ENCODE measurements at places on chromosomes 2 and 18. TPM values are rescaled to one million over a fixed set of nuclear protein-coding genes. Genes with fewer than 3 reads are reported as not detected.
A peak's percentile ranks its signal among the peaks of the same experiment; 100 is the strongest.

GRCh38 chr18:66674286-66674685 lies 70.4 kb upstream of the CDH19 start:
- no peaks in the 10 kb centered on the region for H3K4me1 ChIP-seq
- H3K4me3 ChIP-seq = no peak overlapping the region
- H3K27me3 ChIP-seq = no peaks in the 10 kb centered on the region
- no peaks in the 10 kb centered on the region for H3K36me3 ChIP-seq
- DNase-seq = no peak

DNA sequence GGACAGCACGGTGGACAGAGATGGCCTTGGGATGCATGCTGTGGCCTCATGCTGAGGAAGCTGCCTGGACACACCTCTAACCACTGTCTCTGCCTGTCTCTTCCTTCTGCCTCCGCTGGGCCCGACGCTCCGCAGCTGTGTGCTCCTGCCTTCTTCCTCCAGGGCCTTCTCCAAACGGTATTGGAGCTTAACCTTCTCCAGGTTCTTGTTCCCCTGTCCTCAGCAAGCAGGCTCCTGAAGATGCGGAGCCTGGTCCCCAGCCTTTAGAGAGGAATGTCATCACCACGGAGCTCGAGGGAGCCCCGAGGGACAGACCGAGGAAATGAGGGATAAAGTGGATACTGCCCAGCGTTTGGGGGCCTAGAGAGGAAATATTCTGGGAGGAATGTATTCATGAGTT lies 155.1 kb downstream of the DYSF start:
- no peak overlapping the region for H3K4me3 ChIP-seq
- no peaks in the 10 kb centered on the region for H3K36me3 ChIP-seq
- H3K27ac ChIP-seq = no peak overlapping the region
- H3K4me1 ChIP-seq = no peaks in the 10 kb centered on the region
- DNase-seq = no peak
- no peaks in the 10 kb centered on the region for H3K27me3 ChIP-seq

DNA sequence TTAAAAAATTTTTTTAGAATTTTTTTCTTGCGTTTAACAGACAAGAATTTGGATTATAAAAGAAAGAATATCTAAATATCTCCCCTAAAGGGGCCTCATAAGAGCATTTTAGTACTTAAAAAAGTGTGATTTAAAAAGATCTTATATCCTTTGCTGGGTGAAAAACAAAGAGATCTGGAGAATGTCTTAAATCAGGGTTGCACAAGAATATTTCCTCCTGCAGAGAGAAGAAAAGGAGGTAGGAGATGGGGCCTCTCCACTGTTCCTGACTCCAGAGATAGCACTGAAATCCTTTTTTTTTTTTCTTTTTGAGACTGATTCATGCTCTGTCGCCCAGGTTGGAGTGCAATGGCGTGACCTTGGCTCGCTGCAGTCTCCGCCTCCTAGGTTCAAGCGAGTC lies 68.5 kb upstream of the OSR1 start:
- H3K4me3 ChIP-seq = no peak overlapping the region
- H3K4me1 ChIP-seq = no peaks in the 10 kb centered on the region
- H3K36me3 ChIP-seq = no peaks in the 10 kb centered on the region
- H3K27me3 ChIP-seq = no peaks in the 10 kb centered on the region

The RETREG2 gene
- 94.8 TPM for polyA plus RNA-seq

- DNase-seq = no peak
- H3K4me3 ChIP-seq = no peak overlapping the region
- H3K4me1 ChIP-seq = peaks cover 14% of the 10 kb centered on the region
- H3K27ac ChIP-seq = peak overlapping the region; percentile 83
- no peaks in the 10 kb centered on the region for H3K27me3 ChIP-seq
- H3K36me3 ChIP-seq = no peaks in the 10 kb centered on the region
Observed at GRCh38 chr2:198045227-198045626, 240.8 kb downstream of the PLCL1 start.

DNA sequence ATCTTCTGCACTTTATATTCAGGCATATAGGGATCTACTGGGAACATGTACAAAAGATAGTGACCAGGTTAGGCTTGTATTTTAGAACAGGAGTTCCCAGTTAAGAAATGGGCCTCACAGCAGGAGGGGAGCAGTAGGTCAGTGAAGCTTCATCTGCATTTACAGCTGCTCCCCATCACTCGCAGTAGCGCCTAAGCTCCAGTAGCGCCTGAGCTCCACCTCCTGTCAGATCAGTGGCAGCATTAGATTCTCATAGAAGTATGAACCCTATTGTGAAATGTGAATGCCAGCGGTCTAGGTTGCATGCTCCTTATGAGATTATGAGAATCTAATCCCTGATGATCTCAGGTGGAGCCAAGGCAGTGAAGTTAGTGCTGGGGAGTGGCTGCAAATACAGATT lies 224.4 kb upstream of the CYRIA start:
- no peaks in the 10 kb centered on the region for H3K4me1 ChIP-seq
- H3K4me3 ChIP-seq = no peak overlapping the region
- H3K27me3 ChIP-seq = no peaks in the 10 kb centered on the region
- no peak for DNase-seq
- no peaks in the 10 kb centered on the region for H3K36me3 ChIP-seq

The TDRD15 gene
- not detected for polyA plus RNA-seq

DNA sequence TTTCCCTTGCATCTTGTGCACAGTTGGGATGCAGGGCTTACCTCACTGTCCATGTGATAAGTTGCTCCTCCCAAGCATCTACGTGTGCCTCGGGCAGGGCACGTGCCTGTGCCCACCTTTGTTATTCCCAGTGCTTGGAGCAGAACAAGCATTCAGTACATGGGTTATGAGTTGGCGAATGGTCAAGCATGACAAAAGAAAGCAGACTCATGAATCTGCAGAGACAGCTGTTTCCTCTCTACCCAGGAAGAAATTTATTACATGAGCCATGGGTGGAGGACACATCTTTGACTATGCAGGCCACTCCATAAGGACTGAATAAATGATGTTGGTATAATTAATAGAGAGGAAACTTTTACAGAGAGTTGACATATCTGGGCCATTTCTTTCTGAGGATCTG lies 127.8 kb downstream of the TPGS2 start:
- H3K4me3 ChIP-seq = no peak overlapping the region
- DNase-seq = no peak
- H3K36me3 ChIP-seq = no peaks in the 10 kb centered on the region
- no peak overlapping the region for H3K27ac ChIP-seq
- H3K4me1 ChIP-seq = no peaks in the 10 kb centered on the region

GRCh38 chr2:36128359-36128758 lies 227.2 kb upstream of the CRIM1 start:
- DNase-seq = no peak
- H3K36me3 ChIP-seq = no peaks in the 10 kb centered on the region
- H3K4me3 ChIP-seq = no peak overlapping the region
- H3K27me3 ChIP-seq = no peaks in the 10 kb centered on the region

The EPHA4 gene
- 0.73 TPM for polyA plus RNA-seq

DNA sequence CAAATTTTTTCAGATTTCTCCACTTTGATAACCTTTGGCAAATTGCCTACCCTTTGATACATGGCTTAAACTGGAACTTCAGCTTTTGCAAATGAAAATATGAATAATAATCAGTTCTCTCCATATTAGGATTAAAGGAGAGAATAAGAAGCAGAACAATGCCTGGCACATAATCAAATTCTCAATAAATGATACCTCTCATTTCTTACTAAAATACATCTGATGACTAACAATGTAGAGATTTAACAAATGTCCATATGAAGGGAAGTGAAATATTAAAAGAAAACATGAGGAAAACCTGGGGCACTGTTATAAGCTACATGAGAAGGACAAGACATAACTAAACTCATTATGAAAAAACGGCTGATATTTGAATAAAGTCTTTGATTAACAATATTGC lies 1103.6 kb downstream of the LRP1B start:
- H3K27me3 ChIP-seq = no peaks in the 10 kb centered on the region
- no peak overlapping the region for H3K27ac ChIP-seq
- no peak overlapping the region for H3K4me3 ChIP-seq
- H3K36me3 ChIP-seq = no peaks in the 10 kb centered on the region
- no peaks in the 10 kb centered on the region for H3K4me1 ChIP-seq

- no peak overlapping the region for H3K4me3 ChIP-seq
- no peaks in the 10 kb centered on the region for H3K27me3 ChIP-seq
- peak overlapping the region; percentile 71 for H3K27ac ChIP-seq
- DNase-seq = no peak
Observed at GRCh38 chr2:68798569-68798968, 64.0 kb downstream of the ARHGAP25 start.

The SH3RF3 gene
- 1.9 TPM for polyA plus RNA-seq

DNA sequence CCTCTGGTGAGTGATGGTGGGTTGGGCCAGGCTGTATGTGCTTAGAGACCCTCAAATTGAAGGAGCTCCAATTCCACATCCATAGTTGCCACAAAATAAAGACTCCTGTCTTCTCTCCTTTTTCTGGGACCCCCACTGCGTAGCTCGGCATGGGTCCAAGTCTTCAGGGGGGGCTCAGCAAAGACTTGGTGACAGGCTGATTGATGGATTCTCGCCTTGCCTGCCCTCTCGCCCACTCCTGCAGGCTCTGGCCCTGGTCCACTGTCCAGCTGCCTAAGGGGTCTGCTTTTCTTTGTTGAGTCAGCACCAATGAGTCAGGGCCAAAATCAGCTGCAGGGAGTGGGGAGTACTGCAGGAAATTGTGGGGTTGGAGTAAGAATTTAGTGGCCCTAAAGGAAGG lies 21.5 kb downstream of the RPL37A start:
- H3K4me3 ChIP-seq = no peak overlapping the region
- no peak overlapping the region for H3K27ac ChIP-seq
- no peak for DNase-seq
- no peaks in the 10 kb centered on the region for H3K36me3 ChIP-seq

The ERMN gene
- not detected for polyA plus RNA-seq

The RTP5 gene
- not detected for polyA plus RNA-seq

GRCh38 chr2:224069172-224069571 lies 30.1 kb upstream of the SERPINE2 start:
- H3K4me1 ChIP-seq = no peaks in the 10 kb centered on the region
- H3K36me3 ChIP-seq = no peaks in the 10 kb centered on the region
- no peak for DNase-seq
- H3K4me3 ChIP-seq = no peak overlapping the region
- H3K27ac ChIP-seq = no peak overlapping the region

The B3GNT7 gene
- polyA plus RNA-seq = 0.12 TPM

The C1QL2 gene
- polyA plus RNA-seq = not detected

GRCh38 chr2:226652983-226653765 lies 146.4 kb downstream of the IRS1 start:
- H3K4me1 ChIP-seq = no peaks in the 10 kb centered on the region
- no peaks in the 10 kb centered on the region for H3K27me3 ChIP-seq
- no peak for DNase-seq
- no peak overlapping the region for H3K4me3 ChIP-seq
- peak overlapping the region; percentile 91 for H3K27ac ChIP-seq
- no peaks in the 10 kb centered on the region for H3K36me3 ChIP-seq

The TTC31 gene
- 38.0 TPM for polyA plus RNA-seq

GRCh38 chr2:69948032-69948962 lies 13.1 kb downstream of the ASPRV1 start:
- peak overlapping the region; percentile 14 for H3K4me3 ChIP-seq
- no peaks in the 10 kb centered on the region for H3K27me3 ChIP-seq
- H3K27ac ChIP-seq = no peak overlapping the region
- H3K36me3 ChIP-seq = peaks cover 3% of the 10 kb centered on the region

The RAX gene
- polyA plus RNA-seq = not detected

GRCh38 chr2:229971298-229971790 lies 49.0 kb downstream of the FBXO36 start:
- H3K4me1 ChIP-seq = no peaks in the 10 kb centered on the region
- H3K36me3 ChIP-seq = no peaks in the 10 kb centered on the region
- no peak overlapping the region for H3K4me3 ChIP-seq
- no peak overlapping the region for H3K27ac ChIP-seq
- H3K27me3 ChIP-seq = no peaks in the 10 kb centered on the region

DNA sequence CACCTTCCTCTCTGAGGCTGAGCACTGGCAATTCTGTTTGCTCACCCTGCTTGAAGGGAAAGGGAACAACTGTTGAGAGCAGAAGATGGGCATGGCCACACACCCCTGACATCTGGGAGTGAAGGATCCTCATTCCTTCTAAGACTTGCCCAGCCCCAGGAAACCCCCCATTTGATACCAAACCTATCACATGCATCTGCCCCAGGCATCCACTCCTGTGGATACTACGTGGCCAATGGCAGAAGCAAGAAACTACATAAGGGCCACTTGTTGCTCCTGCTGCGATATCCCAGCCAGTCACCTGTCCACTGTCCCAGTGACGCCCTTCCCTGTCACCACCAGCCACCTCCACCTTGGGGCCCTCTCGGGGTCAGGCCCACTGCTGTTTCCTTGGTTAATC lies 185.2 kb downstream of the SMAD2 start:
- no peaks in the 10 kb centered on the region for H3K27me3 ChIP-seq
- peaks cover 4% of the 10 kb centered on the region for H3K4me1 ChIP-seq
- no peak overlapping the region for H3K27ac ChIP-seq
- no peak overlapping the region for H3K4me3 ChIP-seq
- no peak for DNase-seq

- H3K4me3 ChIP-seq = no peak overlapping the region
- H3K27ac ChIP-seq = no peak overlapping the region
- H3K27me3 ChIP-seq = no peaks in the 10 kb centered on the region
- no peak for DNase-seq
- peaks cover 12% of the 10 kb centered on the region for H3K4me1 ChIP-seq
Observed at GRCh38 chr18:10442551-10442971, 11.9 kb upstream of the APCDD1 start.

DNA sequence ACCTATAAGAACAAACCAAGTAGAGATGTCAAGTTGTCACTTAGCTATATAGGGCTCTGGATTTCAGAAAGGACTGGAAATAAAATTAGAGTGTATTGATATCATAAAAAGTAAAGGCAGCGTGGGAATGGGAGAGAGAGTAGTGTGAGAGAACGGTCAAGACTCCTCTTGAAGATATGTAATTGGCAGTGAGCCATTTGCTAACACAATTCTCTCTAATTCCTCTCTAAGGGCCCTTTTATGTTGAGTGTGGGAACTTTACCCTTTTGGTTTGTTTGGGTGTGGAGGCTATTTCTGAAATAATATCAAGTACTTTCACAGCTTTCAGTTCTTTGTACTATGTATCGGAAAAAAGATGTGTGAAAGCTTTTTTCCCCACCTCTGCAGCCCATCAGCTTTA lies 196.8 kb downstream of the LRRTM4 start:
- no peaks in the 10 kb centered on the region for H3K27me3 ChIP-seq
- no peaks in the 10 kb centered on the region for H3K4me1 ChIP-seq
- no peaks in the 10 kb centered on the region for H3K36me3 ChIP-seq
- no peak overlapping the region for H3K4me3 ChIP-seq
- no peak for DNase-seq
